ENCODE measurements at places on chromosomes 3 and 15. TPM values are rescaled to one million over a fixed set of nuclear protein-coding genes. Genes with fewer than 3 reads are reported as not detected.

The CNOT10 gene
- 30.3 TPM for total RNA-seq

The CRYGS gene
- 0.99 TPM for total RNA-seq

The DNAH1 gene
- total RNA-seq: 5.4 TPM

The MLF1 gene
- 12.5 TPM for total RNA-seq

Measured in skin of body (tissue), 3 donors.